ENCODE measurements at places on chromosomes 6 and 20.

- DNase-seq, result no peak
Measured at GRCh38 chr6:73299151-73299971, 36.4 kb upstream of the KHDC1 start.

DNA sequence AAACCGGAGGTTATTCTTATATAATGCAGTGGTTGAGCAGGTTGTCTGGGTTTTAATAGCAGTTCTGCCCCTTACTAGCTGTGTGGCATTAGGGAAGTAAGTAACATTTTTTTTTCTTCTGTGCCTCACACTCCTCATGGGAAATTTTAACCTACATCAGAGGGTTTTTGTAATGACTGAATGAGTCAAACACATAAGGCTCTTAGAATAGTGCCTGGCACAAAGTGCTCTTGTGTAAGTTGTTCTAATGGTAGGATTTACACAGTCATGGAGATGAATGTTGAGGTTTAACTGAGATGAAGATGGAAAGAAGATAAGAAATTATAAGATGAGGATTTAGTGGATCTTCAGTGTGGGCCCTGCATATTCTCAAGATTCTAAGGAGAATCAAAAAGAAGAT is 68.4 kb upstream of the PHIP start:
- no peak for DNase-seq

GRCh38 chr20:9332791-9333479 is 181.5 kb upstream of the LAMP5 start:
- DNase-seq, result no peak

DNA sequence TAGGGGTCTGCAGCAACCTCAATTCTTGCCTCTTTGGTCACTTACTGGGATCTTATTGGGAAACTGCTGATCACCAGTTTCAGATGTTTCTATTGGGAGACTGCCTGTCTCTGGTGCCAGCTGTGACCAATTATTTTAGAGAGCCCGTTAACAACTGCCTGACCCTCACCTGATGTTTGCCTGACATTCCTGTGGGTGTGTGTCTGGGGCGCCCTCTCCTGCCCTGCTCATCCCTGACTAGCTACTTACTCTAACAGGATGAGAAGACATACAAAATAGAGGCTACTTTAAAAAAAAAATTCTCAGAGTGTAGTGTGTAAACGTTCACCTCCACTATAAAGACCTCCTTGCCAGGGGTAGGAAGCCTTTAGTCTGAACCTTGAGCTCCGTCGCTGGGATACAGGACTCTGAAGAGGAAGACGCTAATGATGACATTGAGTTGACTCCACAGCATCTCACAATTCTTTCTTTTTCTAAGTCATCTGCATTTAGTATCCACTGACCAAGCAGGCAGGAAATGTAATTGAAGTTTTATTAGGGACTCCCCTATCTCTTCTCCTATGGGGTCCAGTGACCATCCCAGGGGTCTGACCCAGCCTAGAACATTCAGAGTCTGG is 54.6 kb upstream of the DDR1 start:
- DNase-seq, result no peak
